Hematopoietic multipotent progenitor cell treated with erythropoietin and hydrocortisone succinate and interleukin-3 and kit ligand, for 6 days (in vitro differentiated cells): ENCODE measurements at places on chromosomes 5 and 9.

DNA sequence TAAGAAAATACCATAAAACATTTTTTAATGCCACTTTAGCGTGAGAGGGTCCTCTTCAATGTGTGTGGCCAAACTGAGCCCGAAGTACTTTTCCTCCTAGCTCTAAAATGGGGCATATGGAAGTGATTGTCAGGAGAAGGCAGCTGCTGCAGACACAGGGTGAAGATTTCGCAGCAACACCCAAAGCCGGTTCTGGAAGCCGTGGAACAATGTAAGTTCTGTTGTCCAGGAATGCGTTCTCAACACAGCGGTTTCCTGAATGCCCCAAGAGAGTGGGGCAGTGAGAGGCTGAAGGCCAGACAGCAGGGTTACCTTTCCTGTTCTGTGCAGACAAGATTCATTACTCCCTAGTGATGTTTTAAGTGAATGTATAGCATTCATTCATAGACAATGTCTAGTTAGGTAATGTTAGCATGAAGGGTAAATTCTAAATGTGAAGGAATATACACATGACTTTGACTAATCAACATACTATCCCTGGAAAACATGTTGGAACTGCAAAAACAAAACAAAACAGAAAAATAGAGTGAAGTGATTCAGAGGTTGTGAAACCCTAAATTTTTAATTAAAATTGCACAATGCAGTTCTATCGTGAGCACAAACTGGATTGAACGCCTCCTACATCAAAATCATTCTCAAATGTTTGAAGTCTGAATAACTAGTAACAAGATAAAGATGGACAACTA lies 197.0 kb upstream of the SEMA6A start:
- no peak for DNase-seq

- no peak for DNase-seq
Observed at GRCh38 chr9:81379655-81380054, 309.7 kb downstream of the TLE1 start.

- no peak for DNase-seq
Observed at GRCh38 chr9:135743546-135744332, 41.8 kb downstream of the KCNT1 start.

DNA sequence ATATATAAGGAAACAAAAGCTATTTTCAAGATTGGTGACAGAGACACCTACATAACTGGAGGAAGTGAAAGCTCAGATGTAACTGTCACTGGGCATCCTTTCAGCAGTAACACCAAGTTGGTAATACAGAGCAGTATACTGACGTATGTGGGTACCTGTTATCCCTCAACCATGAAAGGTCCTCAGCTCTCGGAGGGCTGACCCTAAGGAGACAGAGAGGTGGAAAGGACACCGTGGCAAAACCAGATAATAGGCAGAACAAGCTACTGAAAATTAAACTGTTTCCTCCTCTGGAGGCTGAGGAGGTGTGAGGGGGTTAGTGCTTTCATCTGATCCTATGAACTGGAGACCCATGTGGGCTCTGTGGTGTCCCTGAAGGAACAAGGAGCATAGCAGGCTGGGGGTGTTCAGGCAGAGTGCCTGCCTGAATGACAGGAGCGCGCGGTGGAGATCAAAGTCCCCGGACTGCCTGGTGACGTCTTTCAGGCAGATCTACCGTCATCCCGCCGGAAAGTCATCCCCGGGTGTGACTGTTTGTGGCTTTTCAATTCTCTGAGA lies 130.2 kb upstream of the FSTL4 start:
- DNase-seq: no peak

GRCh38 chr9:135166565-135166964 lies 79.1 kb downstream of the OLFM1 start:
- no peak for DNase-seq

DNA sequence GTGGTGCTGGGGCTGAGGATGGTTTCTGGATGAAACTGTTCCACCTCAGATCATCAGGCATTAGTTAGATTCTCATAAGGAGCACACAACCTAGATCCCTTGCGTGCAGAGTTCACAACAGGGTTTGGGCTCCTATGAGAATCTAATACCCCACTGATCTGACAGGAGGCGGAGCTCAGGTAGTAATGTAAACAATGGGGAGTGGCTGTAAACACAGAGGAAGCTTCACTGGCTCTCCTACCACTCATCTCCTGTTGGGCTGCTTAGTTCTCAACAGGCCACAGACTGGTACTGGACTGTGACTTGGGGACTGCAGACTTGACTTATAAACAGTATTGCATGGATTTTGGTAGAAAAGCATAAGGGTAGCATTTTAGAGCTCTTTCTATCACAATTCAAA lies 870.7 kb upstream of the CDH10 start:
- no peak for DNase-seq

- no peak for DNase-seq
Observed at GRCh38 chr9:13267743-13268142, 11.7 kb downstream of the MPDZ start.

DNA sequence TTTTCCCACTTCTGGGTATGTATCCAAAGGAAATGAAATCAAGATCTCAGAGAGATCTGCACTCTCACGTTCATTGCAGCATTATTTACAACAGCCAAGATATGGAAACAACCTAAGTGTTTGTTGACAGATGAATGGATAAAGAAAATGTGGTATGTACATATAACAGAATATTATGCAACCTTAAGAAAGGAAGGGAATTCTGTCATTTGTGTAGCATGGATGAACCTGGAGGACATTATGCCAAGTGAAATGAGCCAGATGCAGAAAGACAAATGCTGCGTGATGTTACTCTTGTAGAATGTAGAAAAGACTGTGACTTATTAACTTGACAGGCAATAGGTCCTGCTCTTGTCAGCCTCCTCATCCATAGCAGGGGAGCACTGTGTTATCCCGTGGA lies 31.4 kb downstream of the PPARGC1B start:
- DNase-seq: no peak

- no peak for DNase-seq
Observed at GRCh38 chr5:8829323-8830029, 716.4 kb downstream of the SEMA5A start.

- DNase-seq: no peak
Observed at GRCh38 chr5:107058803-107059202, 611.9 kb downstream of the EFNA5 start.

- DNase-seq: peak; percentile 16
Observed at GRCh38 chr5:55410845-55411244, 103.1 kb downstream of the MTREX start.

GRCh38 chr9:136103651-136104487 lies 8.8 kb upstream of the NACC2 start:
- no peak for DNase-seq

DNA sequence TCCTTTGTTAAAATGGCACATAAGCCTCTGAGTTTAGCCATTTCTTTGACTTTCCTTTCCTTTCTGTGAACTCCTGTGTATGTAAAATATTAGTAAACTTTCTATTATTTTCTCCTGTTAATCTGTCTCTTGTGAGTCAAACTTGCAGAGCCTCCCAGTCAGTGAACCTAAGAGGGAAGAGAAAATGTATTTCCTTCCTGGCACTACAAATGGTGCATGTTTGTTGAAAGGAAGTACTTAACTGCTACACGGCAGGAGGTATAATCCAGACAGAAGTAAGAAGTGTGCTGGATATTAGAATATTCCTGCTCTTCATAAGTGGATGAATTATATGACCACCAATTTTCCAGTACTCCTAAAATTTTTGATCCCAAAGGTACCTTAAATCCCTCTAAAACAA lies 23.0 kb downstream of the CTSL start:
- DNase-seq: no peak

DNA sequence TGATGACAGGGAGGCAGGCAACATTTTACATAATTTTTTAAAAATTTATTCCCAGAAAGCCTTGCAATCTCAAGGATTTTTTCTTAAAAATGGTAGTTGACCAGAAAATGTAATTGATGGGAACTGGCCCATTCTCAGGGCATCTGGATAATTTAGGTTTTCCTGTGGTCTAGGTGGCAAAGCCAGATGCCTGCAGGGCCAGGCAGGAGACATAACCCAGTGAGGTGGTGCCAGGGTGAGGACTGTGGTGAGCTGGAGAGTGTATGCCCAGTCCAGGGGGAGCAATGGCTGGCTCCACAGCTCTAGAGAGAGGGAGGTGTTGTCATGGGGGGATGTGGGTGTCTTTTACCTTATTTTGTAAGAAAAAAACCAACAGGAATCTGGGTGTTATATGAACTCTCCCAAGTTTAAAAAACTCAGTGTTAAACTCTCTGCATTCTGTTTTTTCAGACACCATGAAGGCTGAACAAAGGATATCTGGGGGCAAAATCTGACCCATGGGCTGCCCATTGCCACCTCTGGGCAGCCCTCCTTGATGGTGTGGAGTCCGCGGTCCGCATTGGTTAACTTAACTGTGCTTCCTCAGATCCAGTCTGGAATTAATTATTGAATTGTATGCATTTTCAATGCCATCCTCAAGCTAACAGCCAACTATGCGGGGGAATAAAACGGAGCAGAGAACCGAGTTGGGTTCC lies 43.9 kb downstream of the BOD1 start:
- no peak for DNase-seq

DNA sequence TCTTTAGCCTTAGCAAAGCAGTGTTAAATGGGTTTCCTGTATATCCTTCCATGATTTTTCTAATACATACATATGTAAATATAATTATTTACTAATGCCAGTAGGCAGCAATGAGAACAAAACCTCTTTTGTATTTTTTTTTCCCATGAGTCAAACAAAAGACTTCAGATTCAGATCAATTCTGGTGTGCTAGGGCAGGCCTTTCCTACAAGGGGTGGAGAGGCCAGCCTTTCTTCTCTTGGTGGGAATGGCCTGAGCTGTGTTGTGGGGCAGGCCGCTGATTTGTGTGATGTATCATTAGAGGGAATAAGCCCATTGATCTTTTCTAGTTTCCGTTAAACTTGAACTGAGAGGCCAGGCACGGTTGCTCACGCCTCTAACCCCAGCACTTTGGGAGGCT lies 115.5 kb upstream of the DMRT1 start:
- no peak for DNase-seq

DNA sequence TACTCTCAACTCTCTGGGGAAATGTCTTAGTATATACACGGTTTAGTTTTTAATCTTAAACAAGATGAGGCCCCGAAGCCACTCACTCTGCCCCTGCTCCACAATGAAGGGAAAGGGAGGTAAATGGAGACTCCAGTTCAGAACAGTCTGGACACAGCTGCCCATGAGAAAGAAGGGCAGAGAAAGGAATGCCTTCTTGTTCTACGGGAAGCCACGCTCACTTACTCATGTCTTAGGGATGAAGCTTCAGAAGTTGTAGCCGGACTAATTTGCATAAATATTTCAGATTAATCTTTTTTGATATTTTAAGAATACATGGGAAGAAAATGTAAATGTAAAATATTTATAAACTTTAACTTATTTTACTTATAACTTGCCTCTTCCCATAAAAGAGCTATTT lies 94.0 kb downstream of the COL23A1 start:
- no peak for DNase-seq

- no peak for DNase-seq
Observed at GRCh38 chr5:17907094-17907493, 272.8 kb downstream of the TAF11L14 start.

DNA sequence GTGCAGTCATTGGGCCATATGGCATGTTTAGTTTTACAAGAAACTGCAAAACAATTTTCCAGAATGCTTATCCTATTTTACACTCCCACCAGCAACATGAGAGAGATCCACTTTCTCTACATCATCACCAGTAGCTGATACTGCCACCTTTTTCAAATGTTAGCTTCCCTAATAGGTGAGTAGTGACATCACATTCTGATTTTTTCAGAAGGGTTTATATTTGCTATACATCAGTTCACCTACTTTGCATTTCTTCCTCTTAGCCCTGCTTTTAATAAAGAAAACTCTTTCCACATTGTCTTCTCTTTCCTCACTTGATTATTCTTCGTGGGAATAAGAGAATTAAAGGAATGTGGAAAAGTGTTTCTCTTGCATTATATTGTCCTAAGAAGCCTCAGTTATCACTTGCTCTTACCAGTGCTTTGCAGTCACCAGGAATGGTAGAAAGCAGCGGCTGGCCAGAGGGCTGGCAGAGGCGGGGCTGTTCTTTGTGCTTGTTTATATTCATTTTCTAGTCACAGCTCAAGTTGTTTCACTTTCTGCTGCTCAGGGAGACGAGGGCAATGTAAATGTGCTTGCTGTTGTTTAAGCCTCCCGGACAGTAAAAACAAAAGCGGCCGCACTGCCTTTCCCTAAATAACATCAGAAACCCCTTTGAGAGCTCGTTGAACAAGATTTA lies 164.8 kb downstream of the HSD17B3 start:
- DNase-seq: no peak

DNA sequence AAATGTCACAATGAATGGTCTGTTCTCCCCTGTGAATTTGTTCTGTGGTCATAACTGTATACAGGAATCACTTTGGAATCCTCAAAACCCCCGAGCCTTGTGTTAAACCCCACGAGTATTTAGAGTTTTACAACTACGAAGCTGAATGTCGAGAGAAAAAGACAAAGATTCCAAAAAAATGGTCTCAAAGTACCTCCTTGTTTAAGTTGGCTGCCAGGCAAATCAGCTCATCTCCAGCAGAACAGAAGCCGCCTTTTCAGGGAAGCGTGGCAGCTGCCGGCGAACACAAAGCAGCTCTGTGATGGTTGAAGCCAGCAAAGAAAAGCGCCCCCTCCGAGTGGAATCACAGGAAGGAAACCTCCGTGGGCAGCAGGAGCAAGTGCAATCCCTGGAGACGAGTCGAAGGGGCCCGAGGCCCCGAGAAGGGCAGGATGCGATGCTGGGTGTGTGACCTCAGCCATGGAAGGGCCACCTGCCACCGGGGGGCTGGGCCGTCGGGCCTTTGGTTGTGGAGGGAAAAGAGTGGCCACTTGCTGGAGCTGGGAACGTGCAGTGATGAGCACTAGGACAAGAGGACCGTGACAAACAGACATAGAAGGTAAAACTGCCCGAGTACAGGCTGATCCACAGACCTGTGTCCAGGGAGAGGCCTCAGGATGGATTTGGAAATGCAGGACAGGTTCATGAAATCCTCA lies 706.4 kb downstream of the SEMA5A start:
- no peak for DNase-seq

GRCh38 chr9:99833735-99834134 lies 12.1 kb downstream of the NR4A3 start:
- no peak for DNase-seq

GRCh38 chr5:131679911-131680310 lies 44.9 kb upstream of the RAPGEF6 start:
- DNase-seq: peak; percentile 38

DNA sequence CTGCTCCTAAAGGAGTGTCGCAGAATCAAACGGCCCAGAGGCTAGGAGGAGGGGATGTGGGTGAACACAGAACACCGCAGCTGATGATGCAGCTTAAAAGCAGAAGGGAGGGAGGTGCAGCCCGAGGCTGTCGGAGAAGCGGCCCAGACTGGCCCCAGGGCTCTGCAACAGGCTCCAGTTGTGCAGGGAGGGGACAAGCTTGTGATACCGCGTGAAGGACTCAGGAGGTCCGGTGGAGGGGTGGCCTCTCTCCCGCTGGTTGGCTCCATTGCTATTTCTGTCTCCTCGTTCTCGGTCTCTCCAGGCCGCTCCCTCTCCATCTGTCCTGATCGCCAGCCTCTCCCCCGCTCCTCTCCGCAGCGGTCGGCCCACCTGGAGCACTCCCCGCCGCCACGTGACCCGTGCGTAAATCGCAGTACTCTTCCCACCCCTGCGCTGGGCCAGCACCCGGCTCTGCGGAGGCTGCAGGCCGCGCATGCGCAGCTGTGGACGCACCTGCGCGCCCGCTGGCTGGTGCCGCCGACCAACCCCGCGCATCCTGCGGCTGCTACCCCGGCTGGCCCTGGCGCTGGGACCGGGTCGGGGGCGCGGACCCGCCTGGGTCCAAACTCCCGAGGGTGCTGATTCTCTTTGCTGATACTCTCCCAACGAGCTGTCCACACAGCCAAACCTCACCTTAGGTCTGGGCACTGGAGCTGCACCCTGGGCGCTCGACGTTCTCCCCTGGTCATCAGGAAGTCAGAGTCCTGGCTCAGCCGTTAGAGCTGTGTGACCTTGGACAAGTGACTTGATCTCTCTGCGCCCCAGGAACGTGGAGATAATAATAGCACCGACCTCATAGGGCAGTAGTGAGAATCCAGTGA lies 3.7 kb upstream of the STXBP1 start:
- DNase-seq: peak; percentile 70
